Choroid plexus epithelial cell (primary cell): ENCODE measurements at places on chromosomes 12 and 14.

GRCh38 chr14:34032720-34033119, 81.8 kb upstream of the EGLN3 start:
- no peak for DNase-seq

GRCh38 chr12:68378872-68379606, 46.9 kb upstream of the MDM1 start:
- no peak for DNase-seq

DNA sequence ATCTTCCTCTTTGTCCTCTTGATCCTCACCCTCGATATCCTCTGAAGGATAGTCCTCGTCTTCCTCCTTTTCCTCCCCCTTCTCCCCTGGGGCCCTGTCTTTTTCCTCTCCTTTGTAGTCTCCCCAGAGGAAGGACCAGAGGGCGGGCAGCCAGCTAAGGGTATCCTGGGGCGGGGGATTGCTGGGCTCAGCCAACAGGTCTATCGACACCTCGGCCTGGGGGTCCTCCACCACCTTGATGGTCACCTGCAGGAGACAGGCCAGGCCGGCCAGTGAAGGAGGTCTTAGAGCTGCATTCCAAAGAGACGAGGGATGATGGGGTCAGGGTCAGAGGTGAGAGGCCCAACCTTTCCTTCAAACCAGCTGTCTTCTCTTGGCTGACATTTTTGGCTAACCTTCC, 16.2 kb downstream of the ISM2 start:
- DNase-seq: no peak

DNA sequence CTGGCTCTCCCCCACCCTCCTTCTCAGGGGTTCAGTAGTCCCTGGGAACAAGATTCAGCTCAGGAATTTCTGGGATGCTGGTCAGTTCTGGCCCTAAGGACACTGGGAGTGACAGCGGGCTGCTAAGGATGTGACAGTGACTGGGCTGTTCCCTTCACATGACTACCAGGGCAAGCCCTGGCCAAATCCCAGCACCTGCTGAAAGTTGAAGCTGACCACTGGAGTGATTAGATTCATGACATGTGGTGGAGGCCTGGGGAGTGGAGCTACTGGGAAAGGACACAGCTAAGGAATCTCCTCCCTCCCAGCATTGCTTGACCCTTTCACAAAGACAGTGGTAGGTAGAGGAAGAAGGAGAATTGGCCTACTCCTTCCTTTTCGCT, 204.9 kb downstream of the DAD1 start:
- no peak for DNase-seq

DNA sequence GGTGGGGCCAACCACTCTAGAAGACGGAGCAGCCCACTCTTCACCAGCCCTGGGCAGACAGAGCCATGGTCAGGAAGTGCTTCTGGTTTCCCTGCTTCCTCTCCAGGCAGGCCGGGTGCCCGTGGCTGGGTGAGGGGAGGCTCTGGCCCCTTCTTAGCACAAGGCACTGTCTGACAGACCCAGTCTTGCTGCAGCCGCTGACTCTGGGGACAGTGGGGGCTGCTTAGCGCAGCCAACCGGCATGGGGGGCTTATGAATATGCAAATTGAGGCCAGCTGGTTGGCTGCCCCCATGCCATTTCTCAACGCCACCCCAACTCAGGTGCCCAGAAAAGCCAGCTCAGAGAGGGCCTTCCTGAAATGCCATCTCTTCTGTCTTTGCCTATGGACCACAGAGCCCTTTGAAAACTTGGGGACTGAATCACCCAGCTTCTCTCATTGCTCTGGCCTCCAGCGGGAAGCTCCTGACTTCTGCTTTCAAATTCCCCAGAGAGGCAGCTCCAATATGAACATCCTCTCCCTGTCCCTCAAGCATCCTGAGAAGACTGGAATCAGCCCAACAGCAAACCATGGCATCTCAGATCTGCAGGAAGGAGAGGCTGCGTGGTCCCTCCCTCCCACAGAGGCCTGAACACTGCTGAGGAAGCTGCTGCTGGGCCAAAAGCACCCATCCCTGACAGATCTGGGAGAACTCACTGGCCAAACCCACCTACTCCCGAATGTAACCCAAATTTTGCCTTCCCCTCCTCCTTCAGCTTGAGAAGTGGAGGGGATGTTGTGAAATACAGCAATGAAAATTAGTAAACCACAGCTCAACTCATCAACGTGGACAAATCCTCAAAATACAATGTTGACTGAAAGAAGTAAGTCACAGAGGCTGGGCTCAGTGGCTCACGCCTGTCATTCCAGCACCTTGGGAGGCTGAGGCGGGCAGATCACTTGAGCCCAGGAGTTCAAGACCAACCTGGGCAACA, at the start of gene PROX2:
Gene PROX2, minus strand, starts transcription at position 205 of the 973 bp plus-strand sequence. CDS start 12,311 bp downstream, outside the sequence.
- no peak for DNase-seq

- DNase-seq: no peak
These were observed 16.2 kb upstream of the CATSPERB start for GRCh38 chr14:91748049-91748448.

DNA sequence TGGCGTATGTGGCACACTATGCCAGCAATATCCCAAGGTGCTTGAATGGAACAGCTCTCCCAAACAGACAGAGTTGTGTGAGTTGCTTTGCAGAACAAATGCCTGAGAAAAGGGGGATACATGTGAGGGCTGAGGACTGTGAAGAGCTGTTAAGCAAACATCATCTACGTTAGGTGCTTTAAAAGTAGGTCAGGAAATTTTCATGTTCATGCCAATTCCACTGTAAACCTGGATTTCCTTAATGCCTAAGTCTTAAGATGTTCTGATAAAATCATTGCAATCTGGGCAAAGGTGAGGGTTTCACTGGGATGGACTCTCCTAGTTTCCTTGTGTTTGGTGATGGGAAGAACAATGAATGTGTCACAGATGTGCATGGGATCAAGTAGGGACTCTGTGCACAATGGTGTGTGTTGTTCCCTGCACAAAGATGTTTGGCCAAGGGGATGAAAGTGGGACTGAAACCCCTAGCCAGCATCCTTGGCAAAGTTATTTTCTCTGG, 227.9 kb downstream of the KTN1 start:
- no peak for DNase-seq

- peak; percentile 80 for DNase-seq
These were observed 148.0 kb upstream of the PDE3A start for GRCh38 chr12:20220339-20220738.

- DNase-seq: no peak
These were observed at the start of gene RNU6-7 for GRCh38 chr14:32201816-32202490. Gene RNU6-7, plus strand, starts transcription at chr14:32202045.

GRCh38 chr14:90375934-90376333, 20.9 kb upstream of the CALM1 start:
- DNase-seq: no peak

GRCh38 chr14:70188659-70189455, at the start of gene SLC8A3:
Gene SLC8A3, minus strand, starts transcription at chr14:70188951. Its CDS starts 20,529 bp downstream, at chr14:70168422.
- peak; percentile 48 for DNase-seq

GRCh38 chr14:93047157-93047556, 68.6 kb downstream of the ITPK1 start:
- no peak for DNase-seq

DNA sequence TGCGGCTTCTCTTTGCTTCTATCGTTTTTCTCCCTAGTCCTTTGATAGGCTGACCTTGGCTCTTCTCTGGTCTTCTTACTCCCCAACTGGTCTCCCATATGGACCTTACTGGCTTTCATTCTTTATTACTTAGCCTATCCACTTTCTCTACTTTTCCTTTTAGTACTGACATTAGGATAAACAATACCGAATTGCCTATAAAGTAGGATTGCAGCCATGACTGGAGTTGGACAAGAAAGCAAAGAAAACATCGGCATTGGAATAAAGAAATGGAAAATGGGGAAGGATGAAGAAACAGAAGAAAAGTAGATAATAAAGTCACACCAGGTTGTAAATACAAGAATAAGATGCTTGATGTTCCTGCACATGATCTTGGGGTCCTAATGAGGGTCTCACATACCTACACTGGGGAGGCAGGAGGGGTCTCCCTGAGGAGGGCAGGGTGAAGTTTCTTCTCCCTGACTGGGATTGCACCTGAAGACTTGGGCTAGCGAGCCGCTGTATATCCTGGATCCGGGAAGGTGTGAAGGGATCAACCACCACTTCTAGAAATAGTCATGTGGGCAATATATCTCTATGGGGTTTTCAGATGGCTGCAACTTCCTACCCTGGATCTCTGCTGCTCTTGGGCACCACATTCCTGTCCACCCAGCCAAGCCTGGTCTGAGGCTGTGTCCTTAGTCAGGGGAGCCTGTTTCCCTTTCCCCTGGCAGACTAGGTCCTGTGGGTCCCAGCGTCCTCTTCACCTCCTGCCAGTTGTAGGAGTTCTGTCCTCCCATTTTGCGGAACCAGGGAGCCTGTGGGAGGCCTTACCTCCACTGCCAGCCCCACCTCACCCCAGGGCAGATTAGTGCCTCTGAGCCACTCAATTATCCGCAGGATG, 13.1 kb downstream of the NKX2-1 start:
- DNase-seq: no peak

GRCh38 chr14:52553671-52554575, 1.3 kb downstream of the GPR137C start:
- DNase-seq: peak; percentile 94

- DNase-seq: no peak
These were observed 418.5 kb downstream of the TMEM121 start for GRCh38 chr14:105944632-105945610.

- no peak for DNase-seq
These were observed 15.6 kb upstream of the CACNA2D4 start for GRCh38 chr12:1934068-1934467.

DNA sequence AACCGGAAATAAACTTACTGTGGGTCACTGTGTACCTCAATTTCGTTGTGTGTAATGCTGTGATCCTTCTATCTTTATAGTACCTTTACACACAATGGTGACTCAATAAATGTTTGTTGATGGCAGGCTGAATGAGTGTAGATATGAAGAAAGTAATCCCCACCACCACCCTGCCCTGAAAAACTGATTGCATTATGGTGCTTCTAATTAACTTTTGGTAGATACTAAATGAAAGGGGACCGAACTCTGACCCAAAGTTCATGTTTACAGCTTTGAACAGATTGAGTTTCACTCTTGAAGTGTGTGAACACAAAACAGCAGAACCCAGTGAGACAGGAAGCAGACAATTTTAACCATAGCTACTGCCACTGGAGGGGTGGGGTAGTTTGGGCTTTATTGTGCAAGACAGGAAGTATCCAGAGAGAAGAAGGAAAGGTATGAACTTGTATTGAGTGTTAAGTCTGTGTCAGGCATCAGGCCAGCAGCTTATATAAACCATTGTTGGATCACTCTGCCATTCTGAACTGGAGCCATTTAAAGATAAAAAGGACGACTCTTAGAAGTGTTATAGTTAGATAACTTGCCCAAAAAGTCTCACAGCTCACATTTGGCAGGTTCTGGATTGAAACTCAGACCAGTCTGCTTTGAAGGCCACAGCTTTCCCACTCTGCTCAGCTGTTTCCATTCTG, 197.0 kb upstream of the AMIGO2 start:
- peak; percentile 87 for DNase-seq

DNA sequence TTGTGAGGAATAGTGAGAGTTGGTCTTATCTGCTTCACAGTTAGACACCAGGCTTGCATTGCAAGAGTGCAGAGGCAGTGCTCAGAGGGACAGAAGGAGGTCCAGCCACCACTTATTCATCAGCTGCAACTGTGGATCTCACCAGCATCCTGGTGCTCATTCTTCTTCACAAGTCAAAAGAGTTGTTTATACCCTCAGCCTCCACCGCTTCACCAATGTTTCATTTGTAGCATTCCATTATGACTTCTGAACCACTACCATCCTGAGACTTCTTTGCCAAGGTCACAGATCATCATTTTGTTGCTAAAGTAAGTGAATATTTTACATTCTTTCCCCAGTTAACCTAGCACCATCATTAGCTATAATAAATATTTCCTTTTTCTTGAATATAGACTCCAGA, 230.5 kb upstream of the KITLG start:
- DNase-seq: peak; percentile 63

DNA sequence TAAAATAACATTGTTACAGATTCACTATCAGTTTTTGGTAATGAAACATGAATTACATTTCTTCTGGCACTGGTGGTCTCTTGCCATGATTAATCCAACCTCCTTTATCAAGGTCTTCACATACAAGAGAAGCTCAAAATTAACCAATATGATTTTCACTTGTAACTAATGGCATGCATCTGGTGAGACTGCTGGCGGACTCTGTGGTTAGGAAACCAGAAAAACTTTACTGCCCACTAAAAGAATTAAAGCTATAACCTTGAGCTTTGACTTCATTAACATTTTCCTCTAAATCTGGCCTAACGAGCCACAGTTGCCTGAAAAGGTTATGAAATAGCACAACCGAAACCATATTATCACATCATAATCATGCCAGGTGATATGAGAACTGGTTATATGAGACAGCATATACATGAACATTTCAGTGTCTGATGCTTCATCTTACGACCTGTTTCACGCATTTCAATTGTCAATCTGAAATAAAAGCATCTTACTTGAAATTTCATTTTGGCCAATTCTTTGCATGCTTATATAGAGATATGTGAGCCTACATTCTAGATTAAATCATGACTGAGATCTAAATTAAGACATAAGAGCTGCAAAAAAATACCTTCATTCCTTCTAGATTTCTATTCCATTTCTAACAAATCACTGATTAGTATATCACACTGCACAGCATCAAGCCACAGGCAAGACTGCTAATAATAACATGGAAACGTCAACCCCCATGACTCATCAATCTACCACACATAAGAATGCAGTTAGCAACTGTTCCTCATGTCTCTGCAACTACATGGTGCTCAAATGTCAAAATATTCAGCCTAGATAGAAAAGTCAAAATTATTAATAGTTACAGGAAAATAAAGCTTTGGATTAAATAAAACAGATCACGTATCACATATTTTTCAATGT, 89.3 kb downstream of the OSBPL8 start:
- peak; percentile 96 for DNase-seq

DNA sequence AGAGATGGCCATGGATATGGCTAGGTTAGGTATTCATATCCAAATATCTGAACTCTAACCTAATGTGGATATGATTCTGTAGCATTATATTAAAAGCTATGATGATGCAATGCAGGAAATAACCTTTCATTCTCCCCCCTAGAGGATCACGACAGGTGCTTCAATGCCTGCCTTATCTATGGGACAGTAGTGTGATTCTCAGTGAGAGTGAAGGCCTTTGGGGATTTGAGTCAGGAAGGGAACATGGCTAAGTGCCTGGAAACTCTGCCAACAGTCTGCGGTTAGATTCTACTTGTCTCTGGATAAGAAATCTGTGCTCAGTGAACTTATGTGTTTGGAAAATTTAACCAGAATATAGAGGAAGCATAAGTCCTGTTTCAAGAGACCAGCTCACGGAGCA, 81.8 kb downstream of the SLC38A1 start:
- DNase-seq: peak; percentile 88

GRCh38 chr14:58633831-58634230, 3.9 kb upstream of the DACT1 start:
- no peak for DNase-seq
